DMS79 (cell line): ENCODE measurements at places on chromosomes 16 and 17.

- no peak for DNase-seq
Observed at GRCh38 chr16:796296-797119, 4.0 kb downstream of the GNG13 start.

DNA sequence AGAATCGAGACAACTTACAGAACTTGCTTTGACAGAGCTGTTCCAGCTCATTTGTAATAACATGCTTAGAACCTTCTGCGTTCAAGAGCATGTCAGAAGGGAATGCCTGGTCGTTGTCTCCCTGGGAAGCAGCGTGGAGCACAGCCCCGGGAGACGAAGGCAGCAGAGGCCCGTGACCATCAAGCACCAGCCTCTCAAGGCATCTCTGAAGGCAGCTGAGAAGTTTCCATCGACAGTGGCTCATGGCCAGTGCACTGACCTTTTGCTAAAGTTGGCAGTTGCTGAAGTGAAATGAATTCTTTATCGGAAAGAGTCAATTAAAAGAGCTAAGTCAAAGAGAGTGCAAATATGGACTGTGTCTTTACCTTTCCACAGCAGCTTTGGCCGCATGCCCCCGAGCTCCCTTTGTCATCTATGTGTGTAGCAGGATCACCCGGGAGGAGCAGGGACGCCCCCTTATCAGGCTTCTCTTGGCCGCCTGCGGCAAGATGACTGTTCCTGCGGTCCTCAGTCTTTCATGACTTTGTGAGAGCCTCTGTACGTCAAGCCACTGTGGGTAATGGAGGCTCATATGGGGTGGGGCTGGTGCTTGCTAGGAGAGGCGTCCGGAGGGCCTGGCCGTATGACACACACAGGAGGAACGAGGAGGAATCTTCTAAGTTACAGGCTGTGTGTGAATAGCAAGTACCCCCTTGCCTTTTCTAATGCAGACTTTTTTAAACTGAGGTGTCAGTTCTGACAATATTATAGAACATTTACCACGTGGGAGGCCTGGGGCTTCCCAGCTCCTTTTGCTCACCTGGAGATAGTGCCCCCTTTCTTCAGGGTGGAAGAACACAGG lies 54.2 kb downstream of the LDHD start:
- peak; percentile 49 for DNase-seq

- DNase-seq: no peak
Observed at GRCh38 chr17:43982171-43982570, 22.3 kb upstream of the NAGS start.

- no peak for DNase-seq
Observed at GRCh38 chr17:28577466-28577824, 750 bp upstream of the ALDOC start.

GRCh38 chr17:30579610-30580315 lies 102.6 kb downstream of the GOSR1 start:
- no peak for DNase-seq
